ENCODE measurements at places on chromosomes 7 and 10.

DNA sequence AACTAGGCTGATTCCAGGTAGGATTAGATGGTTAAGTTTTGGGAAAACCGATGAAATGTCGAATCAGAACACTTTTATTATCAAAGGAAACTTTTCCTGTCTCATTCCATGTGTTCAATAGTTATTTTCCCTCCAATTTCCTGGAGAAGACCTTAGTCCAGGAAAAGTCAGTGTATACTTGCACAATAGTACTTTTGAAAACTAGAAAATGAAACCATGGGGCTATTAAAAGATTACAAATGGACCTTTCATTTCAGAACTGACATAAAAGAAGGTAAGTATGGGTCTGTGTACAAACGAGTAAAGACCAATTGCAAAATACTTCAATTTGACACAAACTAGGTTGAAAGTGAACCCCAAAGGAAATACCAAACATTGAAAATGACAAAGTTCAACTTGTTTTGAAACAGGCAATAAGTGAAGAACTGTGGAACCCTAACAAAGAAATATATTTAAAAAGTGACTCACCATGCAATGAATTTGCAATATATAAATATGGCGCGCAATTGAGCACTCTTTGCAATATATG lies 2.1 kb downstream of the AVPI1 start:
- DNase-seq, result no peak

GRCh38 chr10:95048206-95048605 lies 21.1 kb downstream of the CYP2C8 start:
- DNase-seq, result no peak

GRCh38 chr10:68560186-68560942 lies at the start of gene TET1:
Gene TET1 (plus strand): TSS chr10:68560337. CDS start chr10:68572339, 12,002 bp downstream.
- peak; percentile 62 for DNase-seq

- peak; percentile 81 for DNase-seq
These were observed at the start of gene MAGI2 for GRCh38 chr7:79453558-79454360. Gene MAGI2 (minus strand): TSS chr7:79453667. CDS start chr7:79453320, 347 bp downstream.

DNA sequence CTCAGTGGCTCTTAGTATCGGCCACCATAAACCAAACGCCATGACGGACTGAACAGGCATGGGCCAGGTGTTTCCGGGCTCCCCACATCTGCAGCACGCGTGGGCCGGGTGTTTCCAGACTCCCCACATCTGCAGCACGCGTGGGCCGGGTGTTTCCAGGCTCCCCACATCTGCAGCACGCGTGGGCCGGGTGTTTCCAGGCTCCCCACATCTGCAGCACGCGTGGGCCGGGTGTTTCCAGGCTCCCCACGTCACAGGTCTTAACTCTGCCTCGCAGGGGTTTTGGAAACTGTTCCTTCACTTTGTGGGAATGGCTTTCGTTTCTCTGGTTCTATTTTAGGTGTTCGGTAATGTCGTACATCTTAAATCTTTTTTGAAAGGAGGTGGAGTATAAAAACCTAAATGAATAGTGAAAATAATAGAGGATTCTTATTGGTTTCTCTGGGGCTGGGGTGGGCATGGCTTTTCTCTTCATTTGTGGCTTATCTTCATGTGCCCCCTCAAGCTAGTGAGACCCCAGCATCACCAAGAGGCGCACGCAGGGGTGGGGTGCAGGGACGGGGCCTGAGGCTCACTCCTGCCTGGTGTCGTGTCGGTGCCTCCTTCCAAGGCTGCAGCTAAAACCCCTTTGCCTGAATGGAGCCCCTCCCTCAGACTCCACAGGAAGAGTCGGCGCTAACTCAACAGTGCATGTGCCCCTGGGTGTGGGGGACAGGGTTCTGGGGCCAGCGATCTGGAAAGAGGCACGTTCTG lies 126.3 kb downstream of the WDR37 start:
- DNase-seq, result no peak

- no peak for DNase-seq
These were observed 196.8 kb upstream of the PTPRZ1 start for GRCh38 chr7:121676168-121676567.

GRCh38 chr7:143948733-143949132 lies 5.9 kb upstream of the OR2F1 start:
- no peak for DNase-seq

- DNase-seq, result no peak
These were observed 7.9 kb downstream of the ESYT2 start for GRCh38 chr7:158821171-158822031.

DNA sequence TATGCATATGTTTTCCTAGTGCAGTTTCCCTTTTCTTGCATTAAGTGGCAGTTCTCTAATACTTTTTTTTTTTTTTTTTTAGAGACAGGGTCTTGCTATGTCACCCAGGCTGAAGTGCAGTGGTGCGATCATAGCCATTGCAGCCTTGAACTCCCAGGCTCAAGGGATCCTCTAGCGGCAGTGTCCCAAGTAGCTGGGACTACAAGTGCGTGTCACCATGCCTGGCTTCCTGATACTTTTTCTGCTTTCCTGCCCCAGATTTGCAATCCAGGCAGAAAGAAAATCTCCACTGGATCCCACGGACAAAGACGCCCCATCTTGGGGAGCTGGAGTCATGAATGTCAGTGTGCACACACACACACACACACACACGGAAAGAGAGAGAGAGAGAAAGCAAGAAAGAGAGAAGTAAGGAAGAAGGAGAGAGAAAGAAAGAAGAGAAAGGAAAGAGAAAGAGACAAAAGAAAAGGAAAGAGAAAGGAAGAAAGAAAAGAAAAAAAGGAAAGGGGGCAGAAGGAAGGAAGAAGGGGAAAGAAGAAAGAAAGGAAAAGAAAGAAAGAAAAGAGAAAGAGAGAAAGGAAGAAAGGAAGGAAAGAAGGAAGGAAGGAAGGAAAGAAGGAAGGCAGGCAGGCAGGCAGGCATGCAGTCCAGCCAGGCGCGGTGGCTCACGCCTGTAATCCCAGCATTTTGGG lies 37.5 kb upstream of the OCM2 start:
- no peak for DNase-seq

DNA sequence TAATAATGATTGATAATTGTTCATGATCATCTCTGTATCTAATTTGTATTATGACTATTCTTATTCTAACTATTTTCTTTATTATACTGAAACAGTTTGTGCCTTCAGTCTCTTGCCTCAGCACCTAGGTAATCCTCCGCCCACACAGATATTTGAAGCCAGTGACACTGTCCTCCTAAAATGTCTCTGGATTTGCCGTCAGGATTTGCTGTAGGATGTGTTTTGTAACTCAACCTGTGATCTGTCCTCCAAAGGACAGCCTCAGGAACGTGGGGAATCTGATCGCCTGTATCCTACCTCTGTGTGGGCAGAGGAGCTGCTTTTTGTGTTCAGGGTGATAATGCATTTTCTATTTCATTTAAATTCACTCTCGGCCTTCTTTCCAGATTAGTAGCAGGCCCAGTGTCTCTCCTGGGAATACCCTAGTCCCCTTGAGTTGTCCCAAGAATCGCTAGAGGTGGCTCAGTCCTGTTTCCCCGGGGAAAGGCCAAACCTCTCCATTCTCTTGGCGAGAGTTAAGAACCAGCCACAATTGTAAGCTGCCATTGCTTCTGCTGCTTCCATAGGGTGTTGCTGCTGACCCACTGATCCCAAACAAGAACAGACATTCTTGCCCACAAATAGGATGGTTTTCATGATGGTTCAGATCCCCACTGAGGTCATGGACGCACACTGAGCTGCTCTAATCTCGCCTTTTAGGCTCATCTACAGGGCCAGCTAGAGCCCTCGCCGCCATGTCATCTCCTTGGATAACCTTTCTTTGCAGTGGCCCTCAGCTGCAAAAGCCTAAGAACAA lies 136.2 kb upstream of the KCNMA1 start:
- no peak for DNase-seq

DNA sequence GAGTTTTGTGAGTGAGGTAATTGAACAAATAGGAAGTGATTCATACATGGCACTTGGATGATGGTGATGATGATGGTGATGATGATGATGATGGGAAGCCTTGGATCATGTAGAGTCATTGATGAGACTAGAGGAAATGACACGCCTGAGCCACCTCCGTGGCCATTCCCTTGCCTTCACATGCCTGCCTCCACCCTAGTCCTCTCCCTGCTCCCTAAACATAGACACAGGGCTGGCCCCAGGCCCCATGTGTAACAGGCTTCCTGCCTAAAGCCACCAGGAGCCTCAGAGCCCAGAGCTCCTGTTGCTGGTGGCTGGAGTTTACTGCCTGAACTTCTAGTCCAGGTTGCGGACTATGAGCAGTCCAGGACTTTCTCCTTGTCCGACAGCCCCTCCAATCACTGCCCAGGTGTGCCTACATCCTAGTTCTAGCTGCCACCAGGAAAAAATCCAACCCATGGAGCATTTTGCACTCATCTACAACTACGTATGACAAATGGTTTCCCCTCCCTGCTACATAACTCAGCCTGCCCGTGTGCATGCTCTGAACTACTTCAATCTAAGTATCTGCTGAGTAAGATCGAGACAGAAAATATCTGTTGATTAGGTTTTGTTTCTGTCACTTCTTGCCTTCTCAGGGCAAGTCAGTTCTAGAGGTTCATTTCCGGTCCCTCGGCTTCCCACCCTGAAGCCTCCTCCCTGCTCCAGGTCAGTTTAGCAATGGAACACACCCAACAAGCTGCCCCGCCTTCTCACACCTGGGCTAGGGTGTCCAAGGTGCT lies 35.5 kb upstream of the KDM7A start:
- DNase-seq, result no peak

DNA sequence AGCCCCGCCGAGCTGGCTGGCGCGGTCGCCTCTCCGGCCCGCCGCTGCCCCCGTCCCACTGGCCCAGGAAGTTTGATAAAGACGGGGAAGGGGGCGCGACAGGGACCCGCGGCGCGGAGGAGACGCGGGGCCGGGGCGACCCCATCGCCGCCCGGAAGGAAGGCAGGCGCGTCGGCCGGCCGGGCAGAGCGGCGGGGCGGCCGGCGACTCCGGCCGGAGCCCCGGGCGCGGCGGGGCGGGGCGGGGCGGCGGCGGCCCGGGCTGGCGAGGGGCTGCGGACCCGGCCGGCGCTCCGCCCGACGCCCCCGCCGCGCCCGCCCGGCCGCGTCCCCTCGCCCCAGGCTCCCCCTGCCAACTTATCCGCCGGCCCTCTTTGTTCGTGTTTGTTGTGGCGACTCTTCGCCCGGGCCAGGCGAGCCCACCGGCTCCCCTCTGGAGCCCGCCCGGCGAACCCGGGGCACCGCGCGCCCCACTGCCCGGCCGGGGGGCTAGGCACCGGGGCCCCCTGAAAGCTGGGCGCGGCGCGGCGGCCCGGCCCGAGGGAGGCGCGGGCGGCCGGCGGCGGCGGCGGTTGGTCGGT lies 571 bp downstream of the KDM7A start:
- DNase-seq, result peak; percentile 27

DNA sequence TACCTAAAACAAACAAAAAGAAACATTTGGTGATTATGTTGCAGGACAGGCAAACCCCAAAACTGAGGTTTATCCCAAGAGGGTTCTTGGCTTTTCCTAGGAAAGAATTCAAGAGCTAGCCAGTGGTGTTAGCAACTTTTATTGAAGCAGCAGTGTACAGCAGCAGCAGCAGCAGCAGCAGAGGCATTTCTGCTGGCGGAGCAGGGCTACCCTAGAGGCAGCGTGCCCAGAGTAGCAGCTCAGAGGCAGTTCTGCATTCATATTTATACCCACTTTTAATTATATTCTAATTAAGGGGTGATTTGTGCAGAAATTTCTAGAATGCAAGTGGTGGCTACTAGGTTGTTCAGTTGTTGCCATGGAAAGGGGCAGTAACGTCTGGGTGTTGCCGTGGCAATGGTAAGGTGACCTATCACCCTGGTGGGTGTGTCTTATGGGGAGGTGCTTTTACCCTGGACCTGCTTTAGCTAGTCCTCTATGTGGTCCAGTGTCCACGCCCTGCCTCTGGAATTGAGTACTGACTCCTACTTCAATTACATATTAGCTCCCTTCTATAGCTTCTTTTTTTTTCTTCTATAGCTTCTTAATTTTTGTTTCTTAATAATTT lies 53.9 kb downstream of the VCL start:
- no peak for DNase-seq

- peak; percentile 21 for DNase-seq
These were observed 341.6 kb upstream of the AUTS2 start for GRCh38 chr7:69256634-69257081.

- DNase-seq, result no peak
These were observed 44.9 kb upstream of the FAM3C start for GRCh38 chr7:121440857-121441503.

DNA sequence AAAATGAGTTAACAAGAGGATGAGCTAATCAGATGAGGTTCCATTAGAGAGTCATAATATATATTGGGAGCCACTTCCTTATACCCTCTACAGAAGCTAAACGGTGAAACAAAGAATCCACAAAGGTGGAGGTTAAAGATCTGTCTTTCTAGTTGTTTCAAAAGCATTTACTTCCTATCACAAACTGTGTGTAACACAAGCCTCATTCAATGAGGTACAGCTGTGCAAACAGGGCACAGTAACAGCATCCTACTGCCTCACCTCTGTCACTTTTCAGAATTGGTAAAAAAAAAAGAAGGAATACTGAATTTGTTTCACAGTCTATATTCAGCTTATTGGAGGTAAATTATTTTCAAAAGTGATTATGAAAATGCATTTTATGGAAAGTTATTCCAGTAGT lies 128.7 kb downstream of the AGMO start:
- no peak for DNase-seq

GRCh38 chr10:60496181-60496580 lies 106.5 kb upstream of the ANK3 start:
- no peak for DNase-seq

- no peak for DNase-seq
These were observed 8.6 kb downstream of the SLC13A1 start for GRCh38 chr7:123191132-123191531.

DNA sequence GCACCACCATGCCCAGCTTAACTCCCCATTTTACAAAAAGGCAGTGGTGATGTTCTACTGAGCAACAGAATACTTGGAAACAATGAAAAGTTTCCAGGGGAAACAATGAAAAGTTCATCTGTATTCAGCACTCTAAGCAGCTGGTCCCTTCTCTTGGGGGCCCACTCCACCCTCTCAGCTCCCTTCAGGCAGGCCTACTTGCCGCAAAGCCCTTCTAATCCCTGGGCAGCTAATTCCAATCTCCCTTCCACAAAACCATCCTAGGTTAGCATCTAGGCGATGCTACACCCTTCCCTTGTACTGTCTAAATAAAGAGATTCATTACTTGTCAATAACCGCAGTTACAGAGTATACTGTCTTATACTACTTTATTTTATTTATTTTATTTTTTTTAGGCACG lies 79.1 kb downstream of the SPDYE5 start:
- DNase-seq, result no peak

- no peak for DNase-seq
These were observed 79.9 kb downstream of the GLI3 start for GRCh38 chr7:42156967-42157721.

GRCh38 chr7:28759475-28759971 lies 198.6 kb downstream of the TRIL start:
- no peak for DNase-seq

GRCh38 chr10:64115471-64115870 lies 594.3 kb downstream of the REEP3 start:
- DNase-seq, result no peak

DNA sequence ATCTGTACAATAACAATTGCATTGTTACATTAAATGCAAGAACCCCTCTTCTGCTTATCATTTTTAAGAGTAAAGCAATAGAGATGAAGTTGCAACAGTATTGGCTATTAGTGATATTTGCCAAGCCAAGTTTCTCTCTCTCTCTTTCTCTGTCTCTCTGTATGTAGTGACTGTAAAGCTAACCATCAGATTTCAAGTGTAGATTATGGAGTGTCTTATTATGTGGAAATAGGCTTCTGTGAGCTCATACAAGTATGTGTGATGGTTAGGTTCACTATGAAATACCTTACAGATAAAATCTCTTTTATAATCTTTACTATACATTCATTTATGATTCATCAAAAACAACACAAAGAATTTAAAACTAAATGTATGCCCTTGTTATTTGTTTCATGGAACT lies 28.6 kb upstream of the NRP1 start:
- no peak for DNase-seq

- no peak for DNase-seq
These were observed 137.3 kb downstream of the VTI1A start for GRCh38 chr10:112584276-112584675.
